GM12864 (cell line): ENCODE measurements at places on chromosomes 5 and 9.

- DNase-seq: no peak
Observed at GRCh38 chr9:130240410-130241197, 25.0 kb upstream of the HMCN2 start.

DNA sequence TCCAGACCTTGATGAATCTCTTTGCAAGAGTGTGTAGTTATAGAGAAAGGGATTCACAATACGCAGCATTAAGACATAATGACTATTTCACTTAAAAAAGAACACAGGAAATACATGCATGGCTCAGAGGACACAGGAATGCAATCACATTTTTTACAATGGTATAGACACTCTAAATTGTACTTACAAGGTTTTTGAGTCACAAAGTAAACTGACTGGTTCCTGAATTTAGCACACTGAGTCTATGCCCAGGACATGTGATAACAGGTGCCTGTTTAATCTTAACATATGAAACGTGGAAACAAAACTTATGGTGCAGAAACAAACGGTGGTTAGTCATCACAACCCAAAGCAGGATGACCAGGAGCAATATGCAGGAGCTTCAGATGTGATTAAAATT is 6.7 kb downstream of the EPB41L4A start:
- DNase-seq: no peak

DNA sequence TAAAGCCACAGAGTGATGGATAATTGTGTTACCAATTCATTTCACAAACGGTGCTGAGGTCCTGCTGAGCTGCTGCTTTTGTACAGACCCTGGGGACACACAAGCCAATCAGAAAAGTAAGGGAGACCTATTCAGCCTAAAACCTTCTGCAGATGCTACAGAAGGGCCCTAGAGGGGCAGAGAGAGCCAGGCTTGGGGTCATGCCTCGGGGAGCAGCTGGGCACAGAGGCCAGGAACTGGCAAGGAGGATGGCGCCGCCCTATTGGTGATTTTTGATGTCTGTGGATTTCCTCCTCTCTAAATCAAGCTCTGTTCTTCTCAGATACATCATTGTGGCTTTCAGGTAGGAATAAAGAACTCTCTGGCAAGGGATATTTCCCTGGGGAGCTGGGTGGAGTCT is 181.9 kb downstream of the ZNF462 start:
- DNase-seq: no peak

DNA sequence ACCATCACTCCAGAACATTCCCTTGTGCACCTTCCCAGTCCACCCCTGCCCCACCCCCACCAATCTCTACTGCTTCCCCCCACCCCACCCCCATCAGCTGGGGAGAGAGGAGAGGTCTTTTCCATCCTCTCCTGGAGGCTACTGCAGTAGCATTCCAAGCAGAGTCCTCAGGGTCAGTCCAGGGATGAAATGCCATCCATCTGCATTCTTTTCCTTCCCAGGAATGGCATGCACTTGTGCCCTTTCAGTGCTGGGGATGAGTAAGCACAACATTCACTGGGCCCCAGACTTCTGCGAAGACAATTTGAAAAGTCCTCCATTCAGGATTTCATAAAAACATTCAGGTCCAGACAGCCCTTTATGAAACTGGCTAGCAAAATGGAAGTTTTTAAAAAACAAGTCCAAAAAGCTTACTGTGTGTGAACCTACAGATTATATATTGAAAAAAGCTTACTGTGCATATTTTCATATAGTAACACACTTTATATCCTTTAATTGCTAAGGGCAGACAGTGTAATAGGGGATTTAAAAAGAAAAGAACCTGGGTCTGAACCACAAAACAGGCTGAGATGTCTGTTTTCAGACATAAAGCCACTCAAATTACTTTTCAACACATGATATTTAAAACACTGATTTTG is 50.0 kb upstream of the GOLPH3 start:
- DNase-seq: no peak

DNA sequence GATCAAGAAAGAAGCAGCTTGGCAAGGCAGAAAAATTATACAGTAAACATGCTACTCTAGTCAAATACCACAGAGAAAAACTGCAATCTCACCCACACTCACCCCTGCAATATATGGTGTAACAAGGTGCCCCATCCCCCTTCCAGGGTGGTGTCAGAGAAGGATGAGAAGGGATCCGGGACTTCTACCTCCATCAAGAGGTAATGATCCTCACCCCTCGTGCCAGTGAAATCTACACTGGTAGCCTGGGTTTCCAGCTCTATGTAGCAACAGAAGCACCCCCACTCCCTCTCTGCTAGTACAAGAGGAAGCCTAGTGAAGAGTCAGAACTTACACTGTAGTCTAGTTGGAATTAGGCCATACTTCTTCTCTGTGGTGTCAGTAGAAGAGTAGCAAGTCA is 18.9 kb downstream of the SLCO4C1 start:
- DNase-seq: no peak

DNA sequence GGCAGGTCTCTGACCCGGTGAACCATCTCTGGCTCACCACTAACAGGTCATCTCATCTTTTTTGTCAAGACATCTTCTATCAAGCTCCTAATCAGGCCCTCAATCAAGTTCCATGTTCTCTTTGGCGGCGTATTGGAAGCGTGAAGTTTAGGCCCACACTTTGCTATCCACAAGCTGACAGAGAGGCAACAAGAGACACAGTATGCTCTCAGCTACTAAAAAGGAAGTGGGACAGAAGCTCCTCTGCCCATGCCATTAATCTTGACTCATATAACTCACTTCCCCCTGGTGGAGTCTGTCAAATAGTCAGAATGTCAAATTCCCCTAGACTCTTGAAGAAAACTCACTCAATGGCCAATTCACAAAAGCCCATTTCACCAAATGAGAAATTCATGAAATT is 77.6 kb upstream of the TMC1 start:
- DNase-seq: peak; percentile 79

GRCh38 chr5:124744170-124744971 is 2.1 kb downstream of the ZNF608 start:
- no peak for DNase-seq

- DNase-seq: no peak
Observed at GRCh38 chr5:80408484-80409366, 861 bp downstream of the ZFYVE16 start.

GRCh38 chr5:173778152-173778782 is 109.9 kb upstream of the CPEB4 start:
- DNase-seq: no peak

GRCh38 chr5:61532983-61533382 is 200.9 kb downstream of the ZSWIM6 start:
- no peak for DNase-seq

DNA sequence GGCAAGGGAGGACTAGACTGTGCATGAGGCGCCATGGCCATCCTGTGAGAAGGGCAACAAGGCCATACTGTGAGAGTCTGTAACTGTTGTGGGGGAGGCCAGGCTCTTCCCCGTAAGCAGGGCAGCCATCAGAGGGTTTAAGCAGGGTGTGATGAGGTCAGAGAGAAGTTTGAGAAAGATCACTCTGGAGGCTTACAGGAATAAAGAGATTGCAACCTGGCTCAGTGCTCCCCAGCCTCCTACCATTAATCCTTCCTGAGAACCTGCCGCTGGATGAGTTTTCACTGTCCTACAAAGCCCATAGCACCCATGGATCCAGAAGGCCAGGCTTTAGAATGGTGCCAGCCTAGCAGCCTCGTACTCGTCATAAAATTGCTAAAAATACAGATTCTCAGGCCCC is 14.4 kb upstream of the TRMT10B start:
- DNase-seq: no peak

DNA sequence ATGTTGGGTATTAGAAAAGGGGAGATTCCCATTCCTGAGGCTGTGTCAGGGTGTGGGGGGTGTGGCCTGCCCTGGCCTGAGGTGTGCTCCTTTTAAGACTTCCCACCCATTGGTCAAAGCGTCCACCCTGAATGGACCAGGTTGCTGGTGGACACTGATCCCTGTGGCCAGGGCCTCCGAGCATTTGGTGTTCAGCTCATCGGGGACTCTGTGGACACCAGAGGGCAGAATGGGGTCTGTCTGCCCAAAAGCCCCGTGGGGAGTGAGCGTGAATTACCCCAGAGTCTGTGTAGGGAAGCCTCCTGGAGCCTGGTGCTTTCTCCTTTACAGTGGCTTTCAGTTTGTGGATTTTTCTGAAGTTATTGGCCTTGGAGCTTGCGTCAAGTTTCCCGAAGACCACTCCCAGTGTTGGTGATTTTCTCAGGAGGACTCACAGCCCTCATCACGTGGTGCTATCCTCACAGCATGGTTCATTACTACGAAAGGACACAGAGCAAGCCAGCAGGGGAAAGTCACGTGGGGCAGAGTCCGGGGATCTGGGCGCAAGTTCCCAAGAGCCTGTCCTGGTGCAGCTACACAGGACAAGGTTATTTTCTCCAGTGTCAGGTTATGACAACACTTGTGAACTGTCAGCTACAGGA is 55.5 kb downstream of the TENT4A start:
- no peak for DNase-seq

DNA sequence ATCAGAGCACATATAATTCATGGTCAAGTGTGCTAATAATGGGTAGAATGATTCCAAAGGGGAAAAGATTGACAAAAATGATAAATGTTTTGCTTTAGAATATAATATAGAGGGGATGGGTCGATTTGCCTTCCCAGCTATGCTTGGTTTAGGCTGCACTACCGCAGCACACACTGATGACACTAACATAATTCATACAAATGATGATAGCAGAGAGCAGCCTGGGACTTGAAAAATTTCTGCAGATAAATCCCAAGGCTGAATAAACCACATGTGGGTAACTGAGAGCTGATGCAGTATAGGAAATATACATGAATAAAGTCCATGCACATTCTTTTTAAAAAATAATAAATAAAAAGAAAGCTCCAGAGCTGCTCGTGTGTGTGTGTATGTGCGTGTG is 54.5 kb downstream of the EFNA5 start:
- no peak for DNase-seq

GRCh38 chr5:141641634-141642267 is 5.0 kb downstream of the RELL2 start:
- no peak for DNase-seq

DNA sequence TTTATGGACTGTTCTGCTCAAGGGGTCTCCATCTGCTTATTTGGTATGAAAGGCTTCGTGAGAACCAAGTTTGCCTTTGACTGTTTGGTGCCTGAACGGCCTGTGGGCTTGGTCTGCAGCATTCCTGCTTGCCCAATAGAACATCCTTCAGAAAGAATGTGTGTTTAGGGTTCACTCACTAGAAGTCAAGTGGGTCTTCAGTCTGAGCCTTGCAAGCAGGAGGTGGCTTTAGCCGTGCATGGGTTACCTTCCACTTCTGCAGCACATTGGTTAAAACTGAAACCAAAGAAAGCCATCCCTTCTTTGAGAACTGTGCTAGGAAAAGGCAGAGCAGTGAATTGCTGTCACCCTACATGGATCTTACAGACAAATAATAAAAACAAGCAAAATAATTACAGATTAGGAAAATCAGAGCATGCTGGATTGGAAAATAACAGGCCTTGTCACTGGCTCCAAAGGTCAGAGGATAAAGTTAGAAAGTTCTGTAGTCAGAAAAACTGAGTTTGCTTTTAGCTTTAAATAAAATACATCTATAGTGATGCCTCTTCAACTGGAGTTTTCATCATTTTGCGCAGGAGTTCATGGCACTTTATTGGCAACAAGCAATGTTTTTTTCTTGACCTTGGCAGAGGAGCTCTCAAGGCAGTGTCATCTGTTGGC is 16.6 kb downstream of the WWC1 start:
- DNase-seq: no peak

DNA sequence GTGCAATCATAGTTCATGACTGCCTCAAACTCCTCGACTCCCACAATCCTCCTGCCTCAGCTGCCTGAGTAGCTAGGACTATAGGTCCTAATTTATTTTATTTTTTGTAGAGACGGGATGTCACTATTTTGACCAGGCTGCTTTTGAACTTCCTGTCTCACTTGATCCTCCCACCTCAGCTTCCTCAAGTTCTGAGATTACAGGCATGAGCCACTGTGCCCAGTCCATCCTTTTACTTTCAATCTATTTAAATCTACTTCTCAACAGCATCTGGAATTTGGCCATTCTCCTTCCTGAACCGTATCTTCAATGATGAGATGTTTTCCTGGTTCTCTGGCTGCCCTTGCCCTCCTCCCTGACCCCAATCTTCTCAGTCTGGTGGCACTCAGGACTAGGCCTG is 12.2 kb upstream of the GRIN1 start:
- no peak for DNase-seq

- no peak for DNase-seq
Observed at GRCh38 chr9:129459547-129460322, 161.2 kb downstream of the C9orf50 start.

GRCh38 chr9:132241840-132242620 is 80.2 kb downstream of the NTNG2 start:
- DNase-seq: no peak

GRCh38 chr5:151253605-151253950 is 593 bp downstream of the GM2A start:
- DNase-seq: no peak

DNA sequence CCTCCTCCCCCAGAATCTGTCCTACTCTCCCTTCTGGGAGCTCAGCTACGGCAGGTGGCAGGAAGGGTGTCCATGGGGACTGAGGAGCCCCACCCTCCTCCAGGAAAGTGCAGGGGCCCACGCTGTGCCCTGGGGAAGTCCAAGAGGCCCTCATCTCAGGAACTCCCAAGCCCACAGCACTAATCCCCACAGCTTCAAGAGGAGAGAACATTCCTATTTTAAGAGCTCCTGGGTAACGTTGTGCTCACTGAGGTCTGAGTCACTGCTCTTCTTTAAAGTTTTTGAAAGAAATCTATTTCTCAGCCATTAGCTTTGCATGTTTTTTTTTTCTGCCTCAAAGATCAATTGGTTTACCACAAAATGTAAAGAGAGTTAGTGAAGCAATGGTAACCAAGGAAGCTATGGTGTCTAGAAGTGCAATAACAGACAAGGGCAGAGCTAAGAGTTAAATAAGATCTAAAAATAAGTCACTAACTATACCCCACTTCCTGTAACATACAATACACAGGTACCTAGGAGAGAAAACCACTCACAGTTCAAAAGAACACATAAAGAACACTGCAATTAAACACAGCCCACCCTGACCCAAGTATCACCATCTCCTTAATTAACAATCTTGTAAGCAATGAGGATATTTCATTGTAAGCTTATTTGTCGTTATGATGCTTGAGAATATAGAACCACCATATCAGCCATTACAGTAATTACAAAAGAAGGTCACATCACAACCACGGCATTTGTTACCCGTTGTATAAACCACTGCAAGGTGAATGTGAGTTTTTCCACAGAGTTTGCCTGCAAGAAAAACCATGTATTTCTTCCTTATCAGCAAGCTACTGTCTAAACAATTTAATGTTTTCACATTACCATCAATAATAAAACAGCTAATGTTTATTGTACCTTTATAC is 382.3 kb upstream of the SLC30A5 start:
- DNase-seq: peak; percentile 56

DNA sequence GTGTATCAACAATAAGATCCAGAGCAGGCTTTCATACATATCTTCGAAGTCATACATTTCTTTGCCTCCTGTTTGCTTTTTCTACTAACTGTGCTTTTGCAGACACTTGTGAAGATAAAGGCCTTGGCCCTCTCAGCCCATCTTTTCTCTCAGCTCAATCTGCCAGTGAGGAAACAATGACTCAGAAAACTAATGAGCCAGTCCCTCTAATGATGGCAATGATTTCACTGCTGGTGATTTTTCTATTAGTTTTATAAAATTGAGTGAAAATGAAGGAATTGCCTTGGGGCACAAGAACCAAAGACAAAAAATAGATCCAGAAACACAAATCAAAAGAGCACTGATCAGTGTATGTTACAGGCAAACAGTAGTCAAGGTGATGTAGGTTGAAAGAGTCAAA is 167.7 kb upstream of the PPP2R2B start:
- no peak for DNase-seq
